ENCODE measurements at places on chromosomes 5 and 9.

- DNase-seq: no peak
These were observed 1.0 kb upstream of the FBXW11 start for GRCh38 chr5:172007175-172008110.

DNA sequence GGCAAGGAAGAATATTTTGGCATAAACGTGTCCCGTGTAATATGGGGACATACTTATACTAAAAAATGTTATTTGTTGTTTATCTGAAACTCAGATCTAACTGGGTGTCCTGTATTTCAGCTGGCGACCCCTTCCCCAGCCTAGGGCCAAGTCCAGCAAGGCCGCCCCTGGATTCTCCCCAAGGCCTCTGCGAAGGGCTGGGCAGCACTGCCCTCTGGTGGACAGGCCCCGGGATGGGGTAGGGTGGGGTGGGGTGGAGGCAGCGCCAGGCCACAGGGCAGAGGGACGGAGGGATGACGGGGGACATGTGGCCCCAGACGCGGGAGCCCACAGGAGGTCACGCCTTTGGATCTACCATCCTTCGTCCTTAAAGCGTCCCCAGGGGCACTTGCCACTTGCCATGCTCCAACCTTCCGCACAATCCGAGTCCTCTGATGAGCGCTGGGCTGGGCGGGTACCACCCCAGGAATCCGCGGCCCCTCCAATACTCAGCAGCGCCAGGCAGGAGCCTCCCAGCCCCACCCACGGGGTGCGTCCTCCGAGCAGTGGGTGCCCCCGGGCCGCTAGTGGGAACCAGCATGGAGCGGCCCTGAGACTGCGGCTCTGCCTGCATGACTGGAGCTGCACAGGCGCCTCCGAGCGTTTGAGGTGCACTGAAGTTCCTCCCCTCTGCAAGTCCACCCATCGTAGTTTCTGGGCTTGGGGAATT is 7.1 kb upstream of the AGPAT2 start:
- DNase-seq: no peak

GRCh38 chr9:79222483-79222882 is 349.3 kb upstream of the TLE4 start:
- no peak for DNase-seq

DNA sequence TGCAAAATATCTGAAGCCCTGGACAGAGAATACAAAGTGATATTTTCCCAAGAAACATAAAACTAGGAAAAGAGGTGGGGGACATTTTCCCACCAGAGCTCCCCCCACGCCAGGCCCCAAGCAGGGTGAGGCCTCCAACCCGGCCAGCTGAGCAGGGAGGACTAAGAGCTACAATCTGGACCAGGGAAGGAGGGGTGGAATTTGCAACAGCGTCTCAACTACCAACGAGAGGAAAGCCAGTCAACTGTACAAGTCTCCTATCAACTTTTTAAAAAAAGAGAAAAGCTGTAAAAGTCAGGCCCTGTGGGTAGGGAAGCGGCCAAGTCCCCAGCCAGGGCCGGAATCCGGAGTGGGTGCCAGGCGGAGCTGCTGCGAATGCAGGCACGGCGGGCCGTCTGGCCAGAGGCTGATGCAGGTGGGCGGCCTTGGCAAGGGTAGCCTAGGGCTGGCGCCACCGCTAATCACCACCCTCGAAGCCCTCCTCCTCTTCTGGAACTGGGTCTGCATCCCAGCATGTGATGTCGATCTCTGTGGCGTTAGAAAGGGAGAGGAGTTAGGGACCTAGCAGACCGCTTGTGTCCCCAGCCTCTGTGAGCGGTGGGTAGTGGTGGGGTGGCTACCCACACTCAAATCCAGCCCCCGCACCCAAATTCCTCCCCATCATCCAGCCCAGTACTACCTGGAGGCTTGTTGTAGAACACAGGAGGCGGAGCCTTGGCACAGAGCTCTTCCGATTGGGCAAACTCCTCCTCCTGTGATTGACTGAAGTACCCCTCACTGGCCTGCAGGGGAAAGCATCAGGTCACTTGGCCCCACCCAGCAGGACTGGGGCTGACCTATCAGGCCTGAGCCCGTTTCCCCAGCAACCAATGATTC is 10.6 kb downstream of the PRR7 start:
- DNase-seq: no peak

DNA sequence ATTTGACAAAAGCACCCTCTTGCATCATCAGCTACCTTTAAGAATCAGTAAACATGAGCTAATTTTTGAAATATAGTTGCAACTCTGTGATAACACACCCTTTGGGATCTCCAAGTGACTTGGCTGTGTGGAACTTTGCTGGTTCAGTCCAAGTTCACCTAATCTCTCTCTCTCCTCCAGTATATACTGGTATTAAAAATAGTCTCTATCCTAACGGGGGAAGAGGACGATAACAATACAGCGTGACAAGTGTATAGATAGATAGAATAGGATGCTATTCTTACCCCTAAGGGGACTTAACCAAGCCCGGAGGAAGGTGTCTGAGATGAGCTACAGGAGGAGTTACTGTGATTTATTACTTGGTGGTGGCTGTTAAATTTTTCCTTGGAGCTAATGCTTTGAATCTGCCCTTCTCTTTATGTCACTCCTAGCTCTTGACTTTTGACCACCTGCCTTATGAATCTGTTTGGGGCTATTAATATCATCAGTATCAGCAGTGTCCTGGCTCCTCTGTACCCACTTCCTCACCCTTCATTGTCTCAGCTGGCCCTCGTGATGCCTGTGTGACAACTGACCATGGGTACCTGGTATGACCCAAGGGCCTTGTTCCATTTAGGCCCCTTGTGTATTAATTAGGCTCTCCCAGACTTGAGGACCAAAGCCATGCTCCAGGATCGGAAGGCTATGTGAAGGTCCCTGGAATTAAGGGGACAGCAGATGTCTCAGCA is 223.9 kb downstream of the SREK1 start:
- DNase-seq: no peak

GRCh38 chr5:169547508-169547907 is 36.1 kb upstream of the SPDL1 start:
- DNase-seq: no peak

GRCh38 chr5:163533223-163533622 is 27.8 kb downstream of the MAT2B start:
- DNase-seq: no peak

- no peak for DNase-seq
These were observed at the start of gene RGS3 for GRCh38 chr9:113463418-113464285. TSS of gene RGS3 (plus strand) at chr9:113463727. CDS start at chr9:113463803, 76 bp downstream.

DNA sequence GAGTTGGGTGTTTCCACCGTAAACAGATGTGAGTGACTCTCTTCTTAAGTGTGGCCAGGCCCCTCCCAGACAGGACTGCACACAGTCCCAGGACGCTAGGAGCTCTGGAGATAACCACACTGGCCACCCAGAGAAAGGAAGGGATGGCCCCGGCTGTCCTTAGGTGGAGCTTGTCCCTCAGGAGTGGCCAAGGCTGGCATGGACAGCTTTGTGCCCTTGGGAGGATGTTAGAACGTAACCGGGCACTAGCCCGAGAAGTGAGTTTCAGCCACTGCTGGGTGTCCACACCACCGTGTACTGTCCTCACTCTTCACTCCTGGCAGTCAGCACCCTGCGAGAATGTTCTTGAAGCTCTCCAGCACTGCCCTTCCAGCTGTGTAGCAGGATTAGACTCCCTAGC is 35.8 kb upstream of the FCN2 start:
- DNase-seq: no peak

- no peak for DNase-seq
These were observed 31.6 kb upstream of the ANKRD18A start for GRCh38 chr9:38652044-38652443.

GRCh38 chr9:78167356-78167755 is 68.5 kb upstream of the CEP78 start:
- no peak for DNase-seq

DNA sequence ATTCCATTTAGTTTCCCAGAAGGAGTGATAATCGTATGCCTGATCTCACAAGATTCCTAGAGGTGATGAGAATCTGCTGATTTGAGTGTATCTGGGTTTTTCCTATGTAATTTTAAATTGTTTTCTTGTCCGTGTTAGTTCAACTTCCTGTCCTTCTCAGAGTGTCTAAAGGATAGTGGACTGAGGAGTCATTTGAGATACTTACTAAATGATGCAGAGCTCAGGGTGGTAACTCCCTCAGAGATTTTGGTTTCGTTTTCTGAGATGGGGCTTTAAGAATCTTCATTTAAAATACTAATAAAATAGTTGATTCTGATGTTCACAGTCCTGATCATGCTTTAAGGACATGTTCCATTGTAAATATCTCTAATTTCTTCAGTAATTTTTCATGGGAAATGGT is 30.3 kb downstream of the MELK start:
- no peak for DNase-seq

- DNase-seq: no peak
These were observed 42.9 kb upstream of the SUB1 start for GRCh38 chr5:32542216-32543059.

Data from activated CD8-positive, alpha-beta memory T cell treated with anti-CD3 and anti-CD28 coated beads for 1 hour (primary cell).